HFFc6 (cell line): ENCODE measurements at places on chromosomes 3 and 15. TPM values are rescaled to one million over a fixed set of nuclear protein-coding genes. Genes with fewer than 3 reads are reported as not detected.

DNA sequence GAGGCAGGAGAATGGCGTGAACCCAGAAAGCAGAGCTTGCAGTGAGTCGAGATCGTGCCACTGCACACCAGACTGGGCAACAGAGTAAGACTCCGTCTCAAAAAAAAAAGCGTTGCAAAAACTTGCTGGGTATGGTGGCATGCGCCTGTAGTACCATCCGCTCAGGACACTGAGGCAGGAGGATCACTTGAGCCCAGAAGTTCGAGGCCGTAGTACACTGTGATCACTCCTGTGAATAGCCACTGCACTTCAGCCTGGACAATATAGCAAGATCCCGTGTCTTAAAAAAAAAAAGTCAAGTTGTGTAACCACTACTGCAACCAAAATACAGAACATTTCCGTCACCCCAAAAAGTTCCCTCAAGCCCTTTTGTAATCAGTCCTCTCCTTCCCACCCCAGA, 1.5 kb downstream of the ARPC4 start:
- peaks cover 42% of the 10 kb centered on the region for H3K36me3 ChIP-seq
- H3K27ac ChIP-seq = peak overlapping the region; percentile 57; the same call in 1 of the 2 replicates
- peak overlapping the region; percentile 94 for H3K4me3 ChIP-seq
- peaks cover 47% of the 10 kb centered on the region for H3K4me1 ChIP-seq

- no peak overlapping the region for H3K4me3 ChIP-seq
- H3K27me3 ChIP-seq = peaks cover 56% of the 10 kb centered on the region
- no peak overlapping the region for H3K27ac ChIP-seq
- no peaks in the 10 kb centered on the region for H3K4me1 ChIP-seq
Measured at GRCh38 chr15:77852241-77853007, 219.7 kb upstream of the LINGO1 start.

- DNase-seq = peak; percentile 6
- no peaks in the 10 kb centered on the region for H3K36me3 ChIP-seq
- H3K27ac ChIP-seq = no peak overlapping the region
- no peak overlapping the region; the same call in 1 of the 2 replicates for H3K4me3 ChIP-seq
Measured at GRCh38 chr3:184663756-184664155, 48.1 kb downstream of the MAGEF1 start.

DNA sequence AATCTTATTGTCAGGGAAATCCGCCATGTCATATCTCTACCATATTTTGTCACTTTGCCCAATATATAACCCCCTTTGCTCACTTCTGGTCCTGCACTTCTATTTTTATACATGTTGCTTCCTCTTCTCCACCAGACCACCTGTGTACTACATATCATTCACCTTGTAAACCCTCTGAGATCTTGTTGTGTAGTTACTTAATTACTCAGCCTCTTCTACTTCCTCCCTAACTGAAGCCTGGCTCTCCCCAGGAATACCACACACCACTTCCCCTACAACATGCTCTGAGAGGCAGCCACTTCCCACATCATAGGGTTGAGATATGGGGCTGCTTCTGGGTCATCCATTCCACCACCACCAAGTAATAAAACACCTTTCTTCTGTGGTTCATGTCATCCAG, 10.0 kb downstream of the HEXA start:
- DNase-seq = no peak
- no peak overlapping the region for H3K27ac ChIP-seq
- H3K4me3 ChIP-seq = no peak overlapping the region

The CPLX3 gene
- 0.12 TPM in 1 of 3 replicates, not detected in the others for total RNA-seq

- no peak for DNase-seq
- no peak overlapping the region for H3K27ac ChIP-seq
- H3K36me3 ChIP-seq = no peaks in the 10 kb centered on the region
- H3K27me3 ChIP-seq = no peaks in the 10 kb centered on the region; the same call in 1 of the 2 replicates
Measured at GRCh38 chr3:80052271-80052670, 284.5 kb upstream of the ROBO1 start.

DNA sequence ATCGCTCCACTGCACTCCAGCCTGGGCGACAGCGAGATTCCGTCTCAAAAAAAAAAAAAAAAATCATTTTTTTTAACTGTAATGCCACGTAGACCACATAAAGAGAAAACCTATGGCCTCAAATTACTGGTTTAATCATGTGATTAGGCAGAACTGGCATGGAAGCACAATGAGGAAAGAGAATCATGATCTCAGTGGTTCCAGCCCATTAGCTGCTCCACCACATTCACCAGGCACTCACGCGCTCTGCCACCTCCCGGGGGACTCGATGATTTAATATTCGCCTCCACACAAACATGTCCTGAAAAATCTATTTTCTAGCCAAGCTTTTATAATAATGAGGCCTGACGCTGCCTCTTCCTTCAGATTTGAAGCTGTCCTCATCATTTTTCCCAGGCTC, 204.7 kb downstream of the TBL1XR1 start:
- no peaks in the 10 kb centered on the region for H3K4me1 ChIP-seq
- H3K27ac ChIP-seq = no peak overlapping the region
- H3K36me3 ChIP-seq = 0 out of 2 replicates have a peak, but pooled peaks cover 3% of the 10 kb centered on the region
- no peaks in the 10 kb centered on the region; the same call in none of the 2 replicates for H3K27me3 ChIP-seq

The SLC12A1 gene
- not detected in 3 replicates for total RNA-seq

DNA sequence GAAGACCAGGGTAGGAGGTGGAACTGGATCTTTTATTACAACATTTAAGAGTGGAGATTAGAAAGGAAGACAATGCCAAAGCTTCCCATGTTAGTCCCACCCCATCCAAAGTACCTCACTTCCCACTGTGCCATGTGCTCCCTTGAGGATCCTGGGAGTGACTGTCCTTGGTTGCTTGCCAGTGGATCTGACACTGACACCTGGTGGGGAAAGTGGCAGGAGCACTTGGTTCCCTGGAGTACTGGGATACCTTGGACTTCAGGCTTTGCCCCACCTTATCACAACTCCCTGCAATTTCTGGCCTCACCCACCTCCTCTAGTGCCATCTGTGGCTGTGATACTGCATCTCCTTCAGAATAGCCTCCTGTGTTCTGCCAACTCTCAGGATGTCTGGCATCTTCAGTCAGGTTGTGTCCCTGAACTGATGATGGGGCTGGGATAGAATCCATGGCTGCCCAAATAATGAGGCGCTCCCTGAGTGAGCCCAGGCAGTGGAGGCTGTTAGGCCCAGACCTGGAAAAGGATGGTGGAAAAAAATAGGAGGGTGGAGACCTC, 1.3 kb downstream of the ELL3 start:
- H3K27me3 ChIP-seq = no peaks in the 10 kb centered on the region
- no peak overlapping the region for H3K4me3 ChIP-seq
- DNase-seq = peak; percentile 72
- H3K4me1 ChIP-seq = peaks cover 15% of the 10 kb centered on the region
- H3K36me3 ChIP-seq = peaks cover 16% of the 10 kb centered on the region; the same call in 1 of the 2 replicates

The CCDC54 gene
- total RNA-seq = not detected in 3 replicates

The TNK2 gene
- 32.6 to 41.7 TPM (median 39.3 TPM) in 3 replicates for total RNA-seq

The PLA2G4F gene
- total RNA-seq = not detected in 3 replicates

- H3K27me3 ChIP-seq = no peaks in the 10 kb centered on the region
- no peak overlapping the region for H3K4me3 ChIP-seq
- peaks cover 15% of the 10 kb centered on the region for H3K4me1 ChIP-seq
- peaks cover 15% of the 10 kb centered on the region for H3K36me3 ChIP-seq
- H3K27ac ChIP-seq = no peak overlapping the region
Measured at GRCh38 chr15:76470691-76471090, 134.1 kb downstream of the ISL2 start.

The CDHR4 gene
- total RNA-seq = 0.19 to 0.27 TPM in 2 of 3 replicates, not detected in the other

The AVEN gene
- 27.6 to 35.0 TPM (median 29.5 TPM) in 3 replicates for total RNA-seq

The CCR8 gene
- total RNA-seq = not detected in 3 replicates

The IQCF5 gene
- not detected in 3 replicates for total RNA-seq

DNA sequence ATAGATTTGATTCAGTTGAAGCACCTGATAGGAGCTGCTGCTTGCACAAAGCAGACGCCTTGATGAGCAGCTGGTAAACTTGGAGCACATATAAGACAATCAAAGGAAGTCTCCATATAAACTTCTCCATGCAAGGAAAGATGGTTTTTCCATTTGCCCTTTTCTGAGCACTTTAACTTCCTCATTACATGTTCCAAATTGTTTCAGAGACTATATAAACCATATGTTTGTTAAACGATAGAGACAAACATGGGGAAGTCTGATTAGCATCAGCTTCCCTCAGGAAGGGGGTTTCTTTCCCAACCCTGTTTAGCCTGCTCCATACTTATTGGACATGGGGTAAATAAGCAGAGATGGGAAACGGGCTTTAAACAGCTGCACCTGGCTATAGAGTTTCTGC, 88.0 kb downstream of the DHX36 start:
- H3K36me3 ChIP-seq = no peaks in the 10 kb centered on the region
- H3K4me1 ChIP-seq = no peaks in the 10 kb centered on the region
- H3K4me3 ChIP-seq = no peak overlapping the region
- H3K27me3 ChIP-seq = no peaks in the 10 kb centered on the region

The FAM107A gene
- total RNA-seq = 0.13 TPM in 1 of 3 replicates, not detected in the others

GRCh38 chr3:134392336-134392983, 18.2 kb upstream of the AMOTL2 start:
- no peak for DNase-seq
- H3K36me3 ChIP-seq = peaks cover 10% of the 10 kb centered on the region
- H3K4me1 ChIP-seq = no peaks in the 10 kb centered on the region
- H3K4me3 ChIP-seq = no peak overlapping the region

The SELENOS gene
- total RNA-seq = 74.5 to 85.8 TPM (median 81.9 TPM) in 3 replicates

The PRICKLE2 gene
- 18.6 TPM in 2 replicates for total RNA-seq

GRCh38 chr3:156620260-156620659, 54.1 kb upstream of the TIPARP start:
- H3K27ac ChIP-seq = peak overlapping the region; percentile 43
- no peaks in the 10 kb centered on the region for H3K27me3 ChIP-seq
- H3K4me3 ChIP-seq = no peak overlapping the region
- no peaks in the 10 kb centered on the region for H3K36me3 ChIP-seq

The CD96 gene
- total RNA-seq = not detected in 3 replicates

- peaks cover 8% of the 10 kb centered on the region for H3K27me3 ChIP-seq
- DNase-seq = no peak
- H3K27ac ChIP-seq = peak overlapping the region; percentile 72
- H3K36me3 ChIP-seq = peaks cover 56% of the 10 kb centered on the region
- H3K4me1 ChIP-seq = peaks cover 66% of the 10 kb centered on the region
- 0 out of 2 replicates have a peak overlapping the region, but pooled peaks have one; percentile 12 for H3K4me3 ChIP-seq
Measured at GRCh38 chr3:197956626-197956988, 3.4 kb upstream of the LMLN start.

The THPO gene
- not detected in 2 replicates for total RNA-seq

DNA sequence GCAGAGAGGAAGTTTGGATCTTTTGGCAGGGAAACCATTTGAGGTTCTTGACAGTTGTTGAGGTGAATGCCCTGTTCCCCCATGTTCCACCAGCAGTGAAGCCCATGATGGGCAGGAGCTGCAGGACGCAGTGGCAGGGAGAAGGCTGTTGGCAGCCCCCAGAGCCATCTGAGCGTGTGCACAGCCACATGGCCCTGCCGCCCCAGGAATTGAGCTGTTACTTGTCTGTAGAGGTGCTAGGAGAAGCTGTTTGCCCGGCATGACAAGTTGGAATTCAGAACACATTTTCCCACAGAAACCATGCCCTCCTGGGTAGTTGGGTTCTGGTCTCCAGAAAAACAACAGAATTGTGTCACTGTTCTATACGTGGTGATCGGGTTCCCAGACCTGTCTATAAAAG, 218.2 kb upstream of the NR2E3 start:
- no peak overlapping the region for H3K27ac ChIP-seq
- no peaks in the 10 kb centered on the region for H3K36me3 ChIP-seq
- peaks cover 38% of the 10 kb centered on the region for H3K4me1 ChIP-seq
- DNase-seq = no peak
- no peaks in the 10 kb centered on the region; the same call in none of the 2 replicates for H3K27me3 ChIP-seq
- no peak overlapping the region for H3K4me3 ChIP-seq

DNA sequence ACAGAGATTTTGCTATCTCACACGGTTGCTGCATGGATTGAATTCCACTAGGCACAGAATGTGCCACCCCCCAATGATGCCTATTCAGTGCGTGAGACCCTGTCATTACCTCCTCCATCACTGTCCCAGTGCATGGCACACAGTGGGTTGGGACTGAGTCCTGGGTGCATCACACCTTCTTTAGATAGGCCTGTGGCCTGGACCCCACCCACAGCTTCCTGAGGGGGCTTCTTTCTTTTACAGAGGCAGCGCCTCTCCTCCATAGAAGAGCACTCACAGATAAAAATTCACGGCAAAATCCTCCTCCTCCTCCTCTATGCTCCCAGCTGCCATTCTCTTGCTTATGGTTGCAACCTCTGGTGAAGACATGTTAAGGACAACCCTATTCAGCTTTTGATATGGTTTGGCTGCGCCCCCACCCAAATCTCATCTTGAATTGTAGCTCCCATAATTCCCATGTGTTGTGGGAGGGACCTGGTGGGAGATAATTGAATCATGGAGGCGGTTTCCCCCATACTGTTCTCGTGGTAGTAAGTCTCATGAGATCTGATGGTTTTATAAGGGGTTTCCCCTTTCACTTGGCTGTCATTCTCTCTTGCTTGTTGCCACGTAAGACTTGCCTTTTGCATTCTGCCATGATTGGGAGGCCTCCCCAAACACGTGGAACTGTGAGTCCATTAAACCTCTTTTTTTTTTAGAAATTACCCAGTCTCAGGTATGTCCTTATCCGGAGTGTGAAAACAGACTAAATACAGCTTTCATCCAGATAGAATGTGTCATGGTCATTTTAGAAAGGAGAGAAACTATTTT, 147.6 kb downstream of the KLF13 start:
- no peak for DNase-seq
- peaks cover 6% of the 10 kb centered on the region for H3K27me3 ChIP-seq
- no peak overlapping the region for H3K4me3 ChIP-seq
- H3K27ac ChIP-seq = no peak overlapping the region
- peaks cover 32% of the 10 kb centered on the region for H3K4me1 ChIP-seq

DNA sequence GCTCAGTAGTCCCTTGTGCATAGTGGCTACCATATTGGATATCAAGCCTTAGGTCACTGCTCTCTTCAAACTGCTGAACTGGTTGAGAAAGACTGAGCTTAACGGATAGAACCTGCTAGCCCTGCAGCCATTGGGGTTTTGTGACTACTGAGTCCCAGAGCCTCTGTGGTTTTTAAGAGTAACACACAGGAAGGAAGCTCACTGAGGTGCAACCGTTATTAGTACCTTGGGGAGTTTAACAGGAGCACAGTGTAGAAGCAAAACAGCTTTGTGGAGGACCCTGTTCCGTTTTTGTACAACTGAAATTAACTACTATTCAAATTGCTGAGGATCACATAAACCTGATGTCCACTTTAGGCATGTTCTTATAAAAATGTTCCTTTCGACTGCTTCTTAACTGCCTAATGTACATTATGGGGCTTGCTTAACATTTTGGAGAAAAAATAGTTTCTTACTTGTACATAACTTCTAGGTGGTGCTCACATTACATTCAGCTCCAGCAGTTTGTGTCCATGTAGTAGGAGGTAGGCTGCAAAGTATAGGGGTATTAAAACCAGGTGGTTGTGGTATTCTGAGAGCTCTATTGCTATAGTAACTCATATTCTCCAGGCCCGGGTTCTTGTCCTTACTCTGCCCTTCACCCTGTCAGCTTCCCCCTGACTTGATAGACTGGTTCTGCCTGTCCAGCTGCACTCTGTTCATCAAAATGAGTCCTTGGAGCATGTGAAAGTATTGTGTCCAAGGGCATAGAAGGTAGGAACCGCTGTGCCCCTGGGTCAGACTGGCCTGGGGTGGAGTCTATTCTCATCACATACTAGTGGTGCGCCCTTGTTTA, 17.3 kb downstream of the PXK start:
- H3K27ac ChIP-seq = peak overlapping the region; percentile 64
- H3K4me1 ChIP-seq = peaks cover 32% of the 10 kb centered on the region
- no peaks in the 10 kb centered on the region for H3K36me3 ChIP-seq
